ENCODE measurements at places on chromosomes 12 and 14. TPM values are rescaled to one million over a fixed set of nuclear protein-coding genes. Genes with fewer than 3 reads are reported as not detected.

Gene CD27
- 158 TPM for total RNA-seq

GRCh38 chr14:63460680-63461369, 82.4 kb downstream of the PPP2R5E start:
- no peak for DNase-seq

DNA sequence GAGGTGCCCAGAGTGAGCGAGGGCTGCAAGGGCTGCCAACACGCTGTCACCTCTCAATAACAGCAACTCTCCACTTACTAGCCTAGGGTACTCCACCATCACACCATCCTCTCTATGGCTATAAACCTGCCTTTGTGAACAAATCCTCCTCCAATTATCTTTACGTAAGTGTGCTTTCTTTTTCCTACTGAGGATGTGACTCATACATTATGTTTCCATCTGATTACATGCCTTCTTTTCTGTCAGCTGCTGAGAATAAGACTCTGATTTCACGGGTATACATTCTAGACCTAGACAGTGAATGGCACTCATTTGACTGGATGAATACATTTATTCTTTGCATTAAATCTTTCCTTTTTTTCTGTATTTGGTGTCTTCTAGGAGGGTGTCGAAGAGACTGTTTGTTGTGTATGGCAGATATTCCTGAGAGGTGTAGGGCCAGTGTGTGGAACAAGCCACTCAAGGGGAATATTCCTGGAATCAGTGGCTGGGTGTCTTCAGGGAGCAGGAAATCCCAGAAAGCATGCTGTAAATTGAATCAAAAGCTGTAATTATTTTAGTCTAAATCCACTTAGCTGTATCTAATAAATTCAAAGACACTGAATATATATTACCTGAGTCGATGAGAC, 327.3 kb upstream of the TMTC1 start:
- no peak for DNase-seq

DNA sequence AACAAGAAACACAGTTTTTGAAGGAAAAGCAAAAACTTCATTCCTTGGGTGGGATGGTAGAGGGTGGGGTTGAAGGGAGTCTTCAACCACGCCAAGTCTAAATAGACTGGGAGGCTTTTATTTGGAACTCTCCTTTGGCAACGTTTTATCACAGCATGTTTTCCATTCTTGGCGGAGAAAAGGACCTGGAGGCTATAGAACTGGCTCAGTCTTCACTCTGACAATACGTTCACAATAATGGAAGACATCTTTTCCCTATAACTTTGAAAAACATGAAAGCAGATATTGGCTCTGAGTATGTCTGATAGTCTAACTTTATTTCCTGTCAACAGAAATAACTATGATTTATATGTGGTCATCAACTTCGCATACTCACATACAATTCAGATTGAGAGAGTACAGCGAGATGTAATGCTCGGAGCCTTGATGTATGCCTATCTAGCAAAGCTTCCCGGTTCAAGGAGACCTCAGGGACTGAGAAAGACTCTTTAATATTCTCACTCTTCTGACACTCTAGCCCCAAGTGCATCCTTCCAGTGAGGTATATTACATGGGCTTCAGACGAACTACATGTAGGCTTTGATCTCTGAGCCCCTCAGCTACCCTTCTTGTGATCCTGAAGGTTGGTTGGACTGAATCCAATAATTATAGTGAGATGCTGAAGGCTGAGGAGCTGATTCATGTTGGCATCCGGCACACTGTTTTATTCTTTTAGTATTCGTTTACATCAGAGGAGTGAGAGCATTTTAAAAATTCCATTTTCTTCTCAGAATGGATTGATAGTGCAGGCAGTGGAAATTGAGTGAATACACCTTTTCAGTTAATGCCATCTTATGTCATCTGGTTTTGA, 14.0 kb downstream of the TMEM30B start:
- DNase-seq: no peak

Data from activated naive CD8-positive, alpha-beta T cell treated with anti-CD3 and anti-CD28 coated beads, Interleukin-2, amount 10 ng/mL, durations not matched to agents 7 days and 5 days (primary cell).